ENCODE measurements at places on chromosomes 5 and 9.

GRCh38 chr9:85527331-85528020 is 214.3 kb downstream of the AGTPBP1 start:
- DNase-seq = no peak

DNA sequence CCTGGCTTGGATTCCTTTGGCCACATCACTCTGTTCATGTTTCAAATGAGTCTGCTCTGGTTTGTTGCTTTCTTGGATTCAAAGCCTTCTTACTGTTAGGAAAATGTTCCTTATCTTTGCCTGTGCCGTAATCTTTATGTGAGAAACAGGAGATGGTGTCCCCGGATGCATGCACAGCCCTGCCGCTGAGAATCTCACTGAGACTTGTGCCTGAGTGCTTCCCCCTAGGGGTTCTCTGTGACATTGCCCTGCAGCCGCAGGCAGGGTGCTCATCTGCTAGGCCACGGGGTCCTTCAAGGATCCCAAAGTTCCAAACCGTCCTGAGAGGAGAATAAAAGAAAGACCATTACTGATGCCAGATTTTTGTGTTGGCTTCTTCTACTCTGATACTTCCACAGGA is 81.4 kb upstream of the ANKRD55 start:
- DNase-seq = peak; percentile 70

- DNase-seq = peak; percentile 60
These were observed 56.4 kb upstream of the RPL26L1 start for GRCh38 chr5:172902497-172903472.

DNA sequence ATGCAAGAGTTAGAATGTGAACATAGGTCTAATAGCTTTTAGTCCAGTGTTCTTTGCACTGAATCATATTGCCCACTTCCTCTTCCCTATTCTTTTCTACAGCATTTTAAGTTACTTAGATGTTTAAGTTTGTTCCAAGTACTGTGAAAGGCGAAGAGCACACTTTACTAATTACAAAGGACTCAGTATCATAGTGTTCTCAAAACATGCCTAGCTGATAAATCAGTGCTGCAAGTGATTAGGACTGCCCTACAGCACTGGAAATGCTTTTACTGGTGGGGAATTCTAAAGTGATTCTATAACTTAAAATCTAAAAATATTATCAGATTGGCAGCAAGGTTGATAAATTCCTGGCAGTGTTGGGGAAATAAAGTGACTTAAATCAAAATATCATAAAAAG is 177.9 kb upstream of the KCNN2 start:
- no peak for DNase-seq

DNA sequence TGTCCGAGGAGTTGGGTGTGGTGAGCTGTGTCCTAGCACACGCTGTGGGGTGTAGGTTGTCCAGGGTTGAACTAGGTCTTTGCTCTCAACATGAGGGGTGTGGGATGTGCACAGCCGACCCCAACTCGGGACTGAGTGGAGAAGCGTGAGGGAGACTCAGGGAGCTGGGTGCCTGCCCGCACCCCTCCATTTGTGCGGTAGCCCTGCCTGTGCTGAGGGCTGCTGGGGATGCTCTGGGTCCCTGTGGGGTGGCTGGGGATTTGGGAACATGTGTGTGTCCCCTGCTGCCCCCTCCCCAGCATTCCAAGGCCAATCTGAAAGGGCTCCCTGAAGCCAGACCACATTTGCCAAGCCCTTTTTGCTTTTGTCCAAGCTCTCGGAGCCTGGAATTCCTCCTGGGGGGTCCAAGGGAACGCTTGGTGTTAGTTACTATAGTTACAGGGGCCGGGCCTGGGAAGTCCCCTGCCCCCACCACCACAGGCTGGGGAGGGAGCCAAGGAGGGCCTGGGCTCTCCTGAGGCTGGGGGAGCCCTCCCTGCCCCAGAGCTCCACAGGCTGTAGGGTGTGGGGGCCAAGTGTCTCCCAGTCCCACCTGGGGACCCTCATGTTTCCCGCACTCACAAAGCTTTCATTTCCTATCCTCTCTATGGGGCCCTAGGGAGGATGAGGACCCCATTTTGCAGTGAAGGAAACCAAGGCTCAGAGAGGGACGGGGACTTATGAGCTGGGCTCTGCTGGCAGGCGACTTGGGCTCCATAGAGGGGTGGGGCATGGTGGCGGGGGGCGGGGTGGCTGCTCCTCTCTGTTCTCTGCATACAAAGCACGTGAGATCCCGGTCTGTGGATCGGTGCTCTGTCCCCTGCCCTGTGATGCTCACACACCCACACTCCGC is 1.1 kb downstream of the CRB2 start:
- DNase-seq = no peak

DNA sequence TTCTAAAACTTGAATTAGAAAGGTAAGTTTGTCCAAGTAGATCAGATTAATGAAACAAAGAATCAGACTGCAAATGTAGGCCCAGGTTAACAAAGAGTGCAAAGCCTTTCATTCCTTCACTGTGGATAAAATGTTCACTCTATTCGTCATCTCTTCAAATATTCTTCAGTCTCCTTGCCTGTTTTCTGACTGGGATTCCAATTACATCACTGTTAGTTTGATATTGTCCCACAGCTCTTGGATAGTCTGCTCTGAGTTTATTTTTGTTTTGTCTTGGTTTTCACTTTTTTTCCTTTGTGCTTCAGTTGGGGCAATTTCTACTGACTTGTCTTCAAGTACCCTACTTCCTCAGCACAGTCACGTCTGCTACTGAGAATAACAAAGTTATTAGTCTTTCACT is 38.5 kb upstream of the GZMA start:
- DNase-seq = no peak

All from GM23338 (cell line).